ENCODE measurements at places on chromosomes 16 and 17.

GRCh38 chr17:62073993-62074392 is 8.9 kb upstream of the MED13 start:
- no peak for DNase-seq

DNA sequence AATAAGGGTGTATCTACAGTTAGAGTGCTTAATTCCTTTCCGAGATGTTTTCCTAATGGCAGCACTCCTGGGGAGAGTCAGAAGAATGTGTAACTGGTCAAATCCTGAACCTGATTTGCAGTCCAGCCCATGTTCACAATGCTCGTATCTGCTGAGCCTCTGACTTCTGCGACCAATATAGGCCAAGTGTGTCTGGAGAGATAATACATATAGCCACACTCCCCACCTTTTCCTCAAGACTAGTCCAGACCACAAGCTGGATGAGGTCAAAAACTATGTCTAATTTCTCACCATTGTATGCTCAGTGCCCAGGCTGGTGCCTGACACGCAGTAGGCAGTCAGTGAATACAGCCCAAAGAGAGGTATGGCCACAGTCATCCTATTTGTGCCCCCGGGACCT is 58.0 kb downstream of the XYLT1 start:
- DNase-seq = no peak

DNA sequence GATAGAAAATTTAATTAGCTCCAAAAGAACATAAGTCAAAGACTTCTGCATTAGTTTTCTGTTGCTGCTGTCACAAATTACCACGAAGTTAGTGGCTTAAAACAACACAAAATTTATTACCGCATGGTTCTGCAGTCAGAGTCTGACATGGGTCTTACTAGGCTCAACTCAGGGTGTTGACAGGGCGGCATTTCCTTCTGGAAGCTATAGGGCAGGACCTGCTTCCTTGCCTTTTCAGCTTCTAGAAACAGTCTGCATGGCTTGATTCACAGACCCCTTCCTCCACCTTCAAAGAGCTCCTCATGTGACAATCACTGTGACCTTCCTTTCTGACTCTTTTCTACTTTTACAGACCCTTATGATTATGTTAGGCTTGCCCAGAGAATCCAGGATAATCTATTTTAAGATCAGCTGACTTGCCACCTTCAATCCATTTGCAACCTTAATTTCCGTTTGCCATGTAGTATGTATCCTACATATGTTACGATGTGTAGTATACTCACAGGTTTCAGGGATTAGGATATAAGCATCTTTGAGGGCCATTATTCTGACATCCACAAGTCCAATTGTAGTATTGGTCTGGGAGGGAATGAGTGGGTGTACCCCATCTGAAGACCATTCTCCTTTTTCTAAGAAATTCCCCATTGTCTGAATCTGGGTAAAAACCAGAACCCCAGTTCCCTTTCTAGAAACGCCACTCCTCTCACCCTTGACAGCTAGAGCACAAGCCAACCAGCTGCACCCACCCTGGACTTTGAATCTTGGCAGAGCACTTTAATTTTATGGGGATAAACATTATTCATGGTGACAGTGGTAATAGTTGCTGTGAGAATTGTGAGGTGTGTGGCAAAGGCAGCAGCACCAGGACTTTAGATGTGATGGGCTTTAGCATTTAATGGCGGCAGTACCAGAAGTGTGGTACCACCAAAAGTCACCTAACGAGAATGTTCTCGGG is 265.5 kb downstream of the KCNJ2 start:
- no peak for DNase-seq

GRCh38 chr17:72266112-72266775 is 145.4 kb downstream of the SOX9 start:
- no peak for DNase-seq

- DNase-seq = no peak
Observed at GRCh38 chr16:51407199-51407598, 256.1 kb upstream of the SALL1 start.

- no peak for DNase-seq
Observed at GRCh38 chr17:55561973-55562495, 50.8 kb upstream of the SMIM36 start.

GRCh38 chr16:72876221-72876620 is 171.7 kb downstream of the ZFHX3 start:
- peak; percentile 34 for DNase-seq

All from thyroid gland (tissue), 4 donors.